IMR-90 (cell line): ENCODE measurements at places on chromosomes 6 and 20. TPM values are rescaled to one million over a fixed set of nuclear protein-coding genes. Genes with fewer than 3 reads are reported as not detected.

GRCh38 chr20:24665196-24665595, 195.8 kb downstream of the SYNDIG1 start:
- no peak for DNase-seq

DNA sequence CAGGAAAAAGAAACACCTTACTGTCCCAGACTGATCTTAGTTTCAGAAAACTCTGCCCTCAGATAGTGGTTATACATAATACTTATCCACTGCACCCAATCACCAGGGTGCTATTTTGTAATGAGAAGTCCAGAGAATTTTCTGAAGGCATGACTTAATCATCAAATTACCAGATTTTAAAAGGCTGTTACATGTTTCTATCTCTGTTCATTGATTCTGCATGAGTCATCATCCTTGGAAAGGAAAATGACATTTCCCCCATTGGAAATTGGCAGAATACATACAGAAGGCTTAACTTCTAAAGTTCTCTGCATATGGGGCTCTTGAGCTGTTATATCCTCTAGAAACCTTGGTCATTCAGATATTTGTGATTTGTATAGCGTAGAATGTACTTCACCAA, 587.9 kb upstream of the FLRT3 start:
- DNase-seq, result no peak

- no peak for DNase-seq
Observed at GRCh38 chr6:4209196-4209595, 73.8 kb upstream of the ECI2 start.

GRCh38 chr6:138486249-138487101, 12.8 kb downstream of the NHSL1 start:
- no peak for DNase-seq

DNA sequence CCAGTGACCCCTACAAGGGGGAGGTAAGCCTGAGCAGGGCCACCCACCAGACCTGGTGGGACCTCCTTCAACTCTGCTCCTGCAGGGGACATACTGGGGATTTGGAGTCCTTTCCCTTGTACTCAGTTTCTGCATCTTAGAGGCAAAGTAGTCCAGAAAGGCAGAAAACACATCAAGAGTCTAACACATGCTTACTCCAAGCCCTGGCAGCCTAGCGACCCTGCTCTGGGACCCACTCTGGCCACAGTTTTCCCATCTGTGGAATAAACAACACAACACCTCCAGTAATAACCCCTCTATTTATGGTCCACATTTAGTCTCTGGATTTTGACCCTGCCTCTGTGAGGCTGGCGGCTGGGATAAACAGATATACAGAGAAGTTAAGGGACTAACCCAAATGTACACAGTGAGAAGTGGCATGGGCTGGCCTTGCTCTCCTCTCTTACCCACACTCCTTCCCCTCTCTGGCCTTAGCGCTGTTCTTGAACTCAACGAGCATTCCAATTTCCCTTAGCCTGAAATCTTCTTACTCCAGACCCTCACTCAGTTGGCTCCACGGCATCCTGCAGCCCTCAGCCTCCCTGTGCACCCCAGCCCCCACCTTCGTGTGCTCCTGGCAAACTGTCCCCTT, 16.1 kb upstream of the TLDC2 start:
- DNase-seq, result no peak

REM1 gene
- total RNA-seq, result not detected in 2 replicates

ANGPT4 gene
- total RNA-seq, result not detected in 2 replicates
